Activated CD4-positive, alpha-beta memory T cell treated with anti-CD3 and anti-CD28 coated beads, Interleukin-2, amount 10 ng/mL, durations not matched to agents 7 days and 5 days (primary cell): ENCODE measurements at places on chromosomes 4 and X. TPM values are rescaled to one million over a fixed set of nuclear protein-coding genes. Genes with fewer than 3 reads are reported as not detected.

The SULT1E1 gene
- not detected for total RNA-seq

The TLR10 gene
- total RNA-seq, result 0.53 TPM

The INPP4B gene
- 46.9 TPM for total RNA-seq

The ARHGEF6 gene
- 119 TPM for total RNA-seq

The ALB gene
- total RNA-seq, result not detected

The SHROOM3 gene
- not detected for total RNA-seq

The PNMA5 gene
- total RNA-seq, result 0.33 TPM

The ATP2B3 gene
- total RNA-seq, result not detected

The GDPD2 gene
- total RNA-seq, result 0.23 TPM
